Central memory CD8-positive, alpha-beta T cell (primary cell): ENCODE measurements at places on chromosomes 7 and 10.

GRCh38 chr10:113018034-113018433 lies 68.0 kb downstream of the TCF7L2 start:
- H3K4me1 ChIP-seq: no peaks in the 10 kb centered on the region
- H3K4me3 ChIP-seq: no peak overlapping the region
- no peaks in the 10 kb centered on the region for H3K27me3 ChIP-seq
- DNase-seq: no peak
- peaks cover 2% of the 10 kb centered on the region for H3K36me3 ChIP-seq

DNA sequence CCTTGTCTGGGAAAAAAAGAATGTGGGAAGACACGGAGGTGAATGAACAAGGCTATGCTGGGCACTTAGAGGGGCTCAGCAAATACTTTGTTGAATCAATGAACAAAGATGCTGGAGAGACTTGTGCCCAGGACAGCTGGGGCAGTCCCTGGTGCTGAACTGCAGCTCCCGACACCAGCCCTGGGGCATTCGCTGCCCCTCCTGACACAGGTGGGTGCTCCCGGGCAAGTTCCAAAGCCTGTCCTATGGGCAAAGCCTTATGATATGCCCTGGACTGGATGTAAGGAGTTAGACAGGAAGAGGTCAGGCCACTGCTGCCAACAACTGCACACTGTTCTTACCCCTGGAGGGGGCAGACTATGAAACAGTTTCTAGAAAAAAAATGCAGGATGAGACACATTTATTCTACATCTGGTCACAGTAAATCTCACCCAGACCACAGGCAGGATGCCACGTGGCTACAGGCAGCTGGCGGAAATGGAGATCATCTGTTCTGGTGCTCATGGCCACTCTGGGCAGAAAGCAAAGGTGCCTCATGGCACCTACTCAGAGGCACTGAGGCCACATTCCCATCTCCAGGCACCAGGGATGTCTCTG lies 21.9 kb upstream of the FRAT2 start:
- H3K36me3 ChIP-seq: peaks cover 3% of the 10 kb centered on the region
- H3K4me1 ChIP-seq: peaks cover 12% of the 10 kb centered on the region
- H3K4me3 ChIP-seq: no peak overlapping the region
- H3K27ac ChIP-seq: peak overlapping the region; percentile 48

DNA sequence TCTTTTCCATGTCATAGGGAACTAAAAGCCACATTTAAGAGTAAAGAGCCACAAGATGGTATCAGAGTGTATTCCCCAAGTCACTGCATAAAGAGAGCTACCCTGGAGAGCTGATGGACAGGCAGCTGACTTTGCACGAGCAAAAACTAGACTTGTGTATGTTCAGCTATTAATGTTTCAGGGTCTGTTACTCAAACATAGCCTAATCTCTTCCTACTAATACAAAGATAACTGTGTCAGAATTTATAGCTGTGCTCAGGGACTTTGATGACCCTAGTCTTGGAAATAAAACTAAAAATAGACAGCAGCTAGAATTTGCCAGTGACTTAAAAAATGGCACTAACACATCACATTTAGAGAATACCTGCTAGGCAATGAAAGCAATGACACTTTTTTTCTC lies 45.5 kb upstream of the LRRTM3 start:
- no peak overlapping the region for H3K27ac ChIP-seq
- no peaks in the 10 kb centered on the region for H3K4me1 ChIP-seq
- no peaks in the 10 kb centered on the region for H3K36me3 ChIP-seq
- H3K27me3 ChIP-seq: no peaks in the 10 kb centered on the region
- no peak for DNase-seq
- no peak overlapping the region for H3K4me3 ChIP-seq

GRCh38 chr7:117672453-117672852 lies 192.6 kb downstream of the CFTR start:
- H3K27ac ChIP-seq: no peak overlapping the region
- H3K4me1 ChIP-seq: no peaks in the 10 kb centered on the region
- no peak overlapping the region for H3K4me3 ChIP-seq
- H3K36me3 ChIP-seq: no peaks in the 10 kb centered on the region
- no peak for DNase-seq
- no peaks in the 10 kb centered on the region for H3K27me3 ChIP-seq

- no peak for DNase-seq
- H3K4me3 ChIP-seq: no peak overlapping the region
- peaks cover 2% of the 10 kb centered on the region for H3K36me3 ChIP-seq
- H3K4me1 ChIP-seq: peaks cover 7% of the 10 kb centered on the region
Observed at GRCh38 chr10:1188558-1189135, 132.5 kb downstream of the WDR37 start.

DNA sequence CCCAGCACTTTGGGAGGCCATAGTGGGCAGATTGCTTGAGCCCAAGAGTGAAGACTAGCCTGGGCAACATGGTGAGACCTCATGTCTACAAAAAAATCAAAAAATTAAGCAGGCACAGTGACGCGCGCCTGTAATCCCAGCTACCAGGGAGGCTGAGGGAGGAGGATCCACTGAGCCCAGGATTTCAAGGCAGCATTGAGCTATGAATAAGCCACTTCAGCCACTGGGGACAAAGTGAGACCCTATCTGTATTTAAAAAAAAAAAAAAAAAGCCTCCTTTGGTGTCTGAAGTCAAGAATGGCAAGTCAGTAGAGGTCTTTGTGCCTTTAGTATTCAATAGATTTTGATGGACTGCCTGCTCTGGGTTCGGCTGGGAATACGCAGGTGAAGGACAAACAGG lies 85.7 kb downstream of the RALA start:
- no peak overlapping the region for H3K4me3 ChIP-seq
- no peak for DNase-seq
- H3K27ac ChIP-seq: no peak overlapping the region
- H3K4me1 ChIP-seq: no peaks in the 10 kb centered on the region
- H3K27me3 ChIP-seq: no peaks in the 10 kb centered on the region
- peaks cover 16% of the 10 kb centered on the region for H3K36me3 ChIP-seq
